ENCODE measurements at places on chromosomes 4 and X.

GRCh38 chrX:74272230-74272629, 31.8 kb upstream of the ZCCHC13 start:
- no peak for DNase-seq

DNA sequence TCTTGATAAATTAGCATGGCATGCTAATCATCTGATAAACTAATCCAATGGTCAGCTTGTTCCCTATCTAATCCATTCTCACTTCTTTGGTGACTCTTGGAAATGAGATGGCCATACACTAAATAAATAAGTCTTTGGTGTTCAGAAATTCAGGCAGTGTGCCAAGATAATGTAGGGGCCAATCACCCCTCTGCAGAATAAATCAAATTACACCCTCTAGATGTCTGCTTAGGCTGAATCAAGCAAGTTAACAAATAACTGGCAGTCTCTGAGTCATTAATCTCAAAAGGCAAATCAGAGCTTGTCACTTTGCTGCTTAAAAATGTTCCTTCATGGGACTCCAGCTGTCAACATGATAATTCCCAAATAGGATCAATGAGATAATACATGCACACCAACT, 97.4 kb downstream of the NLGN4X start:
- no peak for DNase-seq

GRCh38 chr4:170259631-170260153, 169.9 kb upstream of the AADAT start:
- DNase-seq: no peak

DNA sequence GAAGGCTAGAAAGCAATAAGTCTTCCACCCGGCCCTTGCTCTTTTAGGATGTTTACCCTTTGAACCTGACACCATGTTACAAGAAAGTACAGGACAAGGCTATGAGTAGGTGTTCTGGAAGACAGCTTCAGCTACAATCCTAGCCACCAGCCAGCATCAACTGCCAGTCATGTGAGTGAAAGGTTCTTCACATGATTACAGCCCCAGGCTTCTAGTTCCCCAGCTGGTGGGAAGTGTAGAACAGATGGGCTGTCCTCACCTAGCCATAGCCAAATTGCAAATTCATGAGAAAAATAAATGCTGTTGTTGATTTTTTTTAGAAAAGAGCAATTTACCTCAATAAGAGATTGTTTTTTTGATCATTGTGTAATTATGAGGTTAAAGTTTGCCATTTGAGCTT, 60.8 kb downstream of the GRXCR1 start:
- no peak for DNase-seq

- DNase-seq: no peak
These were observed 486.5 kb downstream of the GRXCR1 start for GRCh38 chr4:43379016-43379415.

DNA sequence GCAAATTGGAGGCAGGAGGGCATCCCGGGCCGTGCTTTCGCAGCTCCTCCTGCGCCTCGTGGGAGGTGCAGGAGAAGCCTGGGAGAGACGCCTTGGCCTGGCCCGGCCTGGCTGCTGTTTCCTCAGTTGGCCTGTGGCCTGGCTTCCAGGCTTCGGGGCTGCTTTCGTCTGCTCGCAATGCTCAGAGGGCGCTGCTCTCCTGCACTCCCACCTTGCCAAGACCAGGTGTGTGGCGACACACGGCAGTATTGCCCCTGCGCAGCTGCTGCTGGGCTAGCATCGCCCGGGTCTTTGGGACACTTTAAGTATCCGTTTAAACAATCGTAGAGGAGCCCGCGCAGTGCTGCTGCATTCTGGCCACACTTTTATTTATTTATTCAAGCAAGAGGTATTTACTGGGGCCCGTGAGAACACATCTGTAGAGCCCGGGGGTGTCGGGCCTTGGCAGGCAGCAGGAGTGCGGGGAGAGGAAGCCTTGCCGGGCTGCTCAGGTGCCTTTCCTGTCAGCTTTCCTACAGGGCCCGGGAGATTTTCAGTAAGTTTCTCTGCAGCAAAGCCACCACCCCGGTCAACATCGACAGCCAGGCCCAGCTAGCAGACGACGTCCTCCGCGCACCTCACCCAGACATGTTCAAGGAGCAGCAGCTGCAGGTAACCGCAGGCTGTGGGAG, 26.2 kb upstream of the HGFAC start:
- peak; percentile 8 for DNase-seq

DNA sequence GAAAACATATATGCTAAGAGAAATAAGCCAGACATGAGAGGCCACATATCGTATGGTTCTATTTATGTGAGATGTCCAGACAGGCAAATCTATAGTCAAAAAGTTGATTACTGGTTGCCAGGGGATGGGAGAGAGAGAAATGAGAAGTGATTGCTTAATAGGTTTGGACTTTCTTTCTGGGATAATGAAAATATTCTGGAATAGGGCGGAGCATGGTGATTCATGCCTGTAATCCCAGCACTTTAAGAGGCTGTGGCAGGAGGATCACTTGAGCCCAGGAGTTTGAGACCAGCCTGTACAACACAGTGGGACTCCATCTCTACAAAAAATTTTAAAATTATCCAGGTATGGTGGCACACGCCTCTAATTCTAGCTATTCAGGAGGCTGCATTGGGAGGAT, 22.4 kb downstream of the RBM47 start:
- no peak for DNase-seq

GRCh38 chr4:7854697-7855370, 84.8 kb downstream of the AFAP1 start:
- no peak for DNase-seq

- DNase-seq: no peak
These were observed 26.4 kb downstream of the MAGEE1 start for GRCh38 chrX:76453737-76454406.

DNA sequence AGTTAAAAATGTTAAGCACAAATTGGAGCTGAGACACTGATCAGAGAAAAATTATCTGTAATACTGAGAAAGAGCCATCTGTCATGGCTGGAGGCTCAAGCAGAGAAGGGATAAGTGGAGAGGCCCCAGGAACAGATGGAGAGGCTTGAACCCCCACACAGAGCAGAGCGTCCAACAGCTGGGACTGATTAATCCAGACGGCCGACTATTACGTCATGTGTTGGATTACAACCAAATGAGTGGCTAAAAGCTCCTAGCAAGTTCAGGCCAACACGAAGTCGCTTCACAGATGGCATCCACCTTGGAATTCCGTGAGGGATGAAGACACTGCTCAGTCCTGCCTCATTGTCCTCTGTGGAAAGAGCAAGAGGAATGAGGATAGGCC, 57.7 kb upstream of the ATXN3L start:
- no peak for DNase-seq

DNA sequence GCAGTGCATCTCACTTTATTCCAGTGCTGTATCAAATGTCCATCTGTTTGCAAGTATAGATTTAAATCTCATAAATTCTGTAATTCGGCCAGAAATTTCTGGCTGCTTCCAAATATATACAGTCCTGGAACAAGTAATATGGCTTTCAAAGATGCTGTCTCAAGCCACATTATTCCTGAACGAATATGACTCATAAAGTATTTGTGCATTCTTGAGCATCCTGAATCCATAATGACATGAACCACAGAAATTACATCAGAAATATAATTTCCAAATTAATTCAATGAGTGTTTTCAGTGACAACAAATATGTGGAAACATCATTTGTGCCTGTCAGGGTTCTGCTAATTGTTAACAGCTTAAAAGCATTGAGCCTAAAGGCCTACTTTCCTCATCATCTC, 140.9 kb upstream of the HPGD start:
- DNase-seq: no peak

DNA sequence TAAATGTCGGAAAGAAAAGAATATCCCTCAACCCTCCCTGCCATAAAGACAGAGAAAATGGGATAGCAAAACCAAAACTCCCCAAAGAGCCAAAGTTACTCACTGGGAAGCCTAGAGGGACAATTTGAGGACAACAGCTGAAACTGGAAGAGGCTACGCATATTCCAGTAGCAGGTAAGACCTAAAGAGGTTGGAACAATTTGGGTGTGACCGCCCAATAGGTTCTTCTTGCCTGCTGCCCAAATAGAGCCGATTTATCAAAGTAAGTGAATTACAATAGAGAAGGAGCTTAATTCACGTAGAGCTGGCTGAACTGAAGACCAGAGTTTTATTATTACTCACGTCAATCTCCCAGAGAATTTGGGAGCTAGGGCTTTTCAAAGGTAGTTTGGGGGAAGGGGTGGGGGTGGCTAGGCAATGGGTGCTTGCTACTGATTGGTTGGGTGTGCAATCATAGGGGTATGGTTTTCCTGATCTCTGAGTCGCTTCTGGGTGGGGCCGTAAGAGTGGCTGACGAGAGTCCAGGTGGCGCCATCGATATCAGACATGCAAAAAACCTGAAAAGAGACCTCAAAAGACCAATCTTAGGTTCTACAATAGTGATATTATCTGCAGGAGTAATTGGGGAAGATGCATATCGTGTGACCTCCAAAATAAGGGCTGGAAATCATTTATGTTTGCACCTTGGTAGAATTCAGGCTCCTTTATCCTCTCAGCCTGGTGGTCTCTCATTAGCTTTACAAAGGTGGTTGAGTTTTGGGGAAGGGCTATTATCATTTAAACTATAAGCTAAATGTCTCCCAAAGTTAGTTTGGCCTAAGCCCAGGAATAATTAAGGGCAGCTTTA, 39.0 kb upstream of the SLC7A3 start:
- DNase-seq: no peak

DNA sequence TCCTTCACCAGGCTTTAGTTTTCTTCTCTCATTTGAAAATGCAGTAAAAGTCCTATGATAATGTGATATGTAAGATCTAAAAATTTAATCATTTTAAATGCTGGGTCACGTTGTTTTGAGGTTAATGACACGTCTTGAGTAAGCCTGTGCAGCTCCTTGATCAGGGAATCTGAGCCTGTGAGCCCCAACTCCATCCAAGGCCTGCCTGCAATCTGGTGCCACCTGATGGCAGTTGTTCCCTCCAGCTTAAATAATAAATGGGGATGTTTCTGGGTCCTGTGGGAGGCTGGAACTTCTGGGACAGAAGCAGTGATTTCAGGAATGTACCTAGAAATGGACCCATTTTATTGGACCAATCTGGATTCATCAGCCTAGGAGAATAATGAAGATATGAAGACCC, 455.4 kb upstream of the ADGRL3 start:
- DNase-seq: no peak

GRCh38 chrX:31319586-31319985, 247.7 kb upstream of the FTHL17 start:
- DNase-seq: no peak

DNA sequence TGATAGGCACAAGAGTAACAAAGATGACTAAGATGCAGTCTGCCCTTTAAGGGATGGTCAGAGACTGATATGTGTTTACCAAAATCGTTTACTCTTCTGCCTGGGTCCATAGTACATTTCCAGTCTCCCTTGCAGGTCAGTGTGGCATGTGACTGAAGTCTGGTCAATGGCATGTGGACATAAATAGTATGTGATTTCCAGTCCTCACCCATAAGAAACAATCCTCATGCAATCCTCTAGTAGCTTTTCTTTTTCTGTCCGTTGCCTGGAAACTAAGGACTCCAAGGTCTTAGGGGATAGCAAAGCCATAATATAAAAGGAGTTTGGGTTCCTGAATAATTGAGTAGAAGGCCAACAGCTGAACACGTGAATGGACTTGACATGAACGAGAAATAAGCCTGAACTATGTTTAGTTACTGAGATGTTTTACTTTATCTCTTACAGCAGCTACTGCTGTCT, 1.1 kb downstream of the SLC9B2 start:
- no peak for DNase-seq

DNA sequence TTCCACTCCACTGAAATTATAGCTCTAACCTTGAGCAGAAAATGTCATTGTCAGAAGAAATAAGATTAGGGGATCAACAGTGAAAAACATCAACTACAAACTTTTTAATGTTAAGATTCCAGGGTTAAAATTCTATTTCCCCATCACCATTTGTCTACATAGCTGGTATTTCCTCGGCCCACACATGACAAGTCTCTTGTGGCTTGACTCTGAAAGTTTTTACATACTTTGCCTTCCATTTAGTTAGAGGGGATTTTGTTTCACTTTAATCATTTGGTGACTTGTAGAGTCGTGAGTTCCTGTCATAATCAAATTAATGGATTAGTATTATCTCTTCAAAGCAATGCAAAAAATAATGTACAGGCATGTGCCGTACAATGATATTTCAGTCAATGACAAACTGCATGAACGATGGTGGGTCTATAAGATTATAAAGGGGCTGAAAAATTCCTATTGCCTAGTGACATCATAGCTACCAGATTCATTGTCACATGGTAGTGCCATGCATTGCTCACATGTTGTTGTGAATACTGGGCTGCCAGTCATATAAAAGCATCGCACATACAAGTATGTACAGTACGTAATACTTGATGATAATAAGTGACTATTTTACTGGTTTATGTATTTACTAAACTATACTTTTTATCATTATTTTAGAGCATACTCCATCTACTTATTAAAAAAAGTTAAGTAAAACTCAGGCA, 72.0 kb downstream of the ING2 start:
- DNase-seq: no peak

- DNase-seq: no peak
These were observed 648 bp upstream of the MSMO1 start for GRCh38 chr4:165326831-165327210.

DNA sequence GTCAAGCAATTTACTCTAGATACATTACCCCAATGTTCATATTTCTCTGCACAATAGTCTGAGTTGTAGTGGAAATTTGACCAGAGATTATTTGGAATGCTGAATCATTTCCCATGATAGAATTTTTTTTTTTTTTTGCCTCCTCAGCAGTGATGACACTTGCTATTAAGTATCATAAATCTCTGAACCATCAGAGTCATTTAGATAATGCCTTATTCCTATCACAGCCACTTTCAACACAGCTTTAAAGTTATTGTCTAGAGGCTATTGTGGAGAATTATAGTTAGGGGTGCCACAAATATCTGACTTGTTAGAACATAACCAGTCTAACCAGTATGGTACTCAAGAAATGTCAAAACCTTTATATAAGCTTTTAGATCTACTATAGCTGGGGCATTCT, 79.8 kb downstream of the LCORL start:
- DNase-seq: no peak

- no peak for DNase-seq
These were observed 182.5 kb upstream of the ARHGEF9 start for GRCh38 chrX:63967551-63967950.
